Stimulated activated CD8-positive, alpha-beta memory T cell treated with anti-CD3 and anti-CD28 coated beads, Interleukin-4, amount 100 ng/mL, for 48 hours (primary cell): ENCODE measurements at places on chromosomes 1 and 21.
A peak's percentile ranks its signal among the peaks of the same experiment; 100 is the strongest.

- DNase-seq, result no peak
Observed at GRCh38 chr1:47805921-47806361, 191.2 kb downstream of the TRABD2B start.

- no peak for DNase-seq
Observed at GRCh38 chr1:12230549-12231275, 882 bp downstream of the VPS13D start.

DNA sequence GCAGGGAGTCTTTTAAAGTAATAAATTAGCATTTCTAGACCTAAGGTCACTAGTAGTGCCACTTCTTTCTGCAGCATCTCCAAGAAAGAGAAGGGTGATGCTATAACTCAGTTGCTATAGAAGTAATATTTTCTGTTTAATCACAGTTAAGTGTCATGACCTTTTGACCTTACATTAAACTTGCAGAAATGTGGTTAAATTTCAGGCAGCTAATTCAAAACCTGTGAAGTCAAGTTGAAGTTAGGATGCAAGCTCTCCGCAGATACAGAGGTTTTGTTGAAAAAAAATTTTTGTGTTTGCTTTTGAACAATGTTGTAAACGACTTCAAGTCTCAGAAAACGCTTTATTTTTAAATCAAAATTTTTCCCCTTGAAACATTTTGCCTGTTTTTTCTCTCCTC is 193.9 kb downstream of the NFIA start:
- no peak for DNase-seq

DNA sequence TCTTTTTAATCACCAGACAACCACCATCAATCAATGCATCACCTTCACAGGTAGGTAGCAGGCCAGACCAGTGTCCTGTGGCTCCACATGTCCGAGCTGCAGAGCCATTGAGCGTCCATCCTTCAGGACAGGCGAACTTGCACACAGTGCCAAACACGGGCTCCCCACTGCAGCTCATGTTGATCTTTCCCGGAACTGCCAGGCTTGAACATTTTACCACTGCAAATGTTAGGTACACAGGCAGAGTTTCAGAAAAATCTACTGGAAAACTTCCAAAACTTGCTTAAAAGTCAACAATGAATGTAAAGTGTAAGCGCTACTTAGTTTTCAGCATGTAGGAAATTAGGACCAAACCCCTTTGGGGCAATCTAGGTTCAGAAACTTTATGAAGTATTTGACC is 6.6 kb downstream of the SELE start:
- no peak for DNase-seq

DNA sequence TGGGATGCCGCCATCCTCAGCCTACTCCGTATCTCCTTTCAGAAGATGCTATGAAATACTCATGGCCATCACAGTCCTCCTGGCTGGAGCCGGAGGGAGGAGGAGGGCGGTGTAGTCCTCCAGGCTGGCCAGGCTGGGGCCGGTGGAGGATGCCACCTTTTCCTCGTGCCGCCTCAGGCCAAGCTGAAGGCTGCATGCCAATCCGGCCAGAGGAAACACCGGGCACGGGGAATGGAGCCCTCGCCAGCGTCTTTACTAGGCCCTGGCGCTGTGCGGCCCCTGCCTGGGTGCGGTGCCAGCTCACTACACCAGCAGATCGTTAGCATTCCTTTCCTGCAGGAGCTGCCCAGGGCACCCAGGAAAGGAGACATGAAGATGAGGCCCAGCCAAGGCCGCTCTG is 70.1 kb downstream of the CASZ1 start:
- DNase-seq, result no peak

GRCh38 chr1:218464871-218465270 is 119.7 kb downstream of the TGFB2 start:
- no peak for DNase-seq

GRCh38 chr1:94648225-94649007 is 106.9 kb upstream of the F3 start:
- no peak for DNase-seq

GRCh38 chr1:27136998-27137542 is 17.9 kb downstream of the SLC9A1 start:
- peak; percentile 85 for DNase-seq

- no peak for DNase-seq
Observed at GRCh38 chr1:18724801-18725200, 94.2 kb downstream of the PAX7 start.

DNA sequence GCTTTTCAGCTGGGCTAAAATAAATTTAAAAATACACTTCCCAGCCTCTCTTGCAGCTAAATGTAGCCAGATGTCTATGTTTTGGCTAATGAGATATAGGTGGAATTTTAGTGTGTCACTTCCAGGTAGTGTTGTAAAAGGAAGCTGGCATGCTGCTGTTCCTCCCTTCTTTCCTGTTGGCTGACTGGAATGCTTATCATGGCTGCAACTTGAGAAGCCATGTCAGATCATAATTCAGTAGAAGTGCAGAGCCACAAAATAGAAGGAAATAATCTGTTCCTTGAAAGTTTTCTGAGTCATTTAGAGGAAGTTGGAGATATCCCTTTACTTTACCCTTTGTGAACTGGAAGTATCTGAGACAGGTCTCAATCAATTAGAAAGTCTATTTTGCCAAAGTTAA is 10.9 kb upstream of the RBM15 start:
- no peak for DNase-seq

- DNase-seq, result no peak
Observed at GRCh38 chr1:2169200-2169836, 25.3 kb downstream of the FAAP20 start.

DNA sequence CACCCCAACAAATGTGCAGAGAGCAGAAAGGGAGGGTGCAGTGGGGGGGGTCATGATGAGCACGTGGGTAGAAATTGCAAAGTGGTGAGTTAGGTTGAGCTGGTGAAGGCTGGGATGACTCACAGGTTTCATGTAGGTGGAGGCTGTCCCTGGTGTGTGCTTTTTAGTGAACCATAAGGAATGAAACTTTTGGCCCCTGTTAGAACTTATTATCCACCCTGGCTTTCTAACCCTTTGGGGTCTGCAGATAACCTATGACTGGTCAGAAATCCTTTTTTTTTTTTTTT is 46.9 kb downstream of the DOP1B start:
- DNase-seq, result peak; percentile 62

DNA sequence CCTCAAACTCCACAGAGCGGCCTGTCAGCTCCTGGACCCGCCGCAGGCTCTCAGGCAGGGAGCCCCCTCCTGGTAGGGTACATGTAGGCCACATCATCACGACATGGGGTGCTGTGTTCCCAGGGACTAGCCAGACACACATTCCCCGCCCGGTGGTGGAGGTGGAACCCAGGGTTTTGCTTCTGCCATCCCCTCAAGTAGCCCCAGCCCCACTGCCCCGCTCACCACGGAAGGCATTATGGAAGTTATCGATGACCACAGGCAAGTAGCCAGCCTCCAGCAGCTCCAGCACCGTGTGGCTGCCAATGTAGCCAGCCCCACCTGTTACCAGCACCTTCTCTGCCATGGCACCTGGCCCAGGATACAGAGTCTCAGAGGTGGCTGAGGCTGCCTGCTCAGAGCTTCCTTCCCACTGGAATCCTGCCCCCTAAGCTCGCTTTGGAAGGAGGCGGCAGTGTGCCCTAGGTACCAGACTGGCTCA is 1.9 kb downstream of the GALE start:
- no peak for DNase-seq

- no peak for DNase-seq
Observed at GRCh38 chr1:42167611-42168390, 3.3 kb upstream of the GUCA2A start.

DNA sequence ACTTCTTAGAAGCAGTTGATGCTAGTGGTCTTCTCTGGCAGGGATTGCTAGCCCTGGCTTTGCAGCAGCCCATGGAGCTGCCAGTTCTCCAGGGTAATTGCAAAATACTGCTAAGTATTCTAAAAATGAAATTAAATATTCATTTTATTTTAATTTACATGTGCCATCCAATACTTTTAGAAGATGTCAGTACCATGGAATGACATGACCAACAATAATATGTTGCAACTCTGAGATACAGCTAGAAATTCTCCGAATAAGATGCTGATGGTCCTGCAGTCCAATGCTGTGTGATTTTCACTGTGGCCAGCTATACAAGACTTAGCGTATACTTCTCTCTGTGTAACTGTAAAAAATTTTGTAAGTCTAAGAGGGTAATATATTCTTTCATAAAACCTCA is 20.0 kb upstream of the WARS2 start:
- no peak for DNase-seq

GRCh38 chr1:151858030-151858746 is 4.7 kb upstream of the THEM5 start:
- no peak for DNase-seq

DNA sequence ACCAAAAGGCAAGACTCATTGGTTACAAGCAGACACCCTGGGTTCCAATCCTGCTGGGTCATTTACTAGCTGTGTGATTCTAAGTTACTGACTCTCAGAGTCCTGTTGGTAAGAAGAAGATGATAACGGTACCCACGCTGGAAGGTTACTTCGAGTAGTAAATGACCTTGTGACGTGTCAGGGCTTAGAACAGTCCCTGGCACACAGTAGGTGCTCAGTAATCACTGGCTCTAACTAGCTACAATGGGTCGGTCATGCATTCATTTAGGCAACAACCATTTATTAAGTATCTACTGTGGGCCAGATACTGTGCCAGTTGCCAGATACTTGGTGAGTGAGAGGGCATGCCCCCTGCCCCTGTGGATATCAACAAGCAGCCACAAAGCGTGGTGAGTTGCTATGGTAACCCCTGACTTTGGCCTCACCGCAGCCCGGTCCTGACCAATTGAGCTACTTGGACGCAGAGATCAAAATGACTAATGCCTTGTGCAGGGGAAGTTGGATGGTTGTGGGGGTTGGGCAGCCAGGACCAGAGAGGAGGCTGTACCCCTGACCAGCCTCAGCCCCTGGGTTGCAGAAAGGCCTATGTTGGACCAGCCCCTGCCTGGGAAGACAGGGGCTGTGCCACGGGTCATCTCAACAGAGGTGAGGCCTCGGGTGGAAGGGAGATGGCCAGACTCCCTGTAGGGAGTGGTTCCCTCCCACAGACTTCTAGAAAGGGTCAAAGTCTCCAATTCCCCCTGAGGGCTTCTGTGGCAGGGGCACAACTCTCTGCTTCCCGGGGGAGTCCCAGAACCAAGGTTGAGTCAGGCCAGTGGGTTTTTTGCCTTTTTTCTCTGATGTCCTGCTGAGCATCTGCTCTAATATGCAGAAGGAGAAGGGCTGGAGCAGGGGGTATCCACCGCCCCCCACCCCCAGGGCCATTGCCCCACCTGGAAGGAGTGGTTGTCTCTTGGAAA is 16.0 kb downstream of the DHRS3 start:
- DNase-seq, result no peak

DNA sequence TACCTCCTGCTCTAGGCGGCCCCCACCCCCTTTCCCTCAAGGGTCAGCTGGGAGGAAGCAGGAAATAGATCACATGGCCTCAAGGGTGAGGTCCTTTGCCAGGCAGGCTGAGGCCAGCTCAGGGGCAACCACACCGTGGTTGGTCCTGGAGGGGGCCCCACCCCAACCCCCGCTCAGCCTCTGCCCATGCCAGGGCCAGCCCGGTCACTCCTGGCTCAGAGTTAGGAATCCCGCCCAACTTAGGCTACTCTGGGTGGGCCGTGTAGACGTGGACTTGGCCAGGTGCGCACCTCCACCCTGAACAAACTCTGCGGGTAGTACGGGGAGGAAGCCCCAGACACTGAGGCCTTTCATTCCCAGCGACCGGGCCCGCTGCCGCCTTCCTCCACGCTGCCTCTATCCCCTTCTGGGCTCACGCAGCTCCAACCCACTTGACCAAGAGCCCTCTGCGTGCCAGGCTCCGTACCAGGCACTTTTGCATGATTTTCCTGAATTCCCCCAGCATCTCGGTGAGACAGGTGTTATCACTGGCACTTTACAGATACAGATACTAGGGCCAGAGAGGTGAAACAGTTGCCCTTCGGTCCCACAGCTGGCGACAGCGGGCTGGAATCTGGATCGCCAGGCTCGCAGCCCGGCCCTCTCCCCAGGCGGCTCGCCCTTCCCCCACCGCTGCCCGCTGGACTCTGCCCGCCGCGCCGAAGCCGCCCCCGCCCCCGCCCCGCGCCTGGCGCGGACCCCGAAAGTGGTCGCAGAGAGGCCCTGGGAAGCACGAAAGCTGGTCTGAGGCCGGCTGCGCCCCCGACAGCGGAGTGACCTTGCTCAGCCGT is 769 bp downstream of the GALE start:
- DNase-seq, result peak; percentile 64

- DNase-seq, result no peak
Observed at GRCh38 chr1:93223023-93223675, 42.6 kb downstream of the CCDC18 start.

DNA sequence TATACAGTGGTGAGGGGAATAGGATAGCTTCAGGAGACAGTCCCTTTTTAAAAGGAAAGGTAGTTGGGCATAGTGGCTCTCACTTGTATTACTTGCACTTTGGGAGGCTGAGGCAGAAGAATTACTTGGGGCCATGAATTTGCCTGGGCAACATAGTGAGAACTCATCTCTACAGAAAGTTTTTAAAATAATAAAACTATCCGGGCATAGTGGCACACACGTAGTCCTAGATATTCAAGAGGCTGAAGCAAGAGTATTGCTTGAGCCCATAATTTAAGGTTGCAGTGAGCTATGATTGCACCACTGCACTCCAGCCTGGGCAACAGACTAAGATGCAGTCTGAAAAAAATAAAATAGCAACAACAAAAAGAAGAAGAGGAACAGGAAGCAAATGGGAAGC is 27.2 kb downstream of the GORAB start:
- DNase-seq, result no peak

DNA sequence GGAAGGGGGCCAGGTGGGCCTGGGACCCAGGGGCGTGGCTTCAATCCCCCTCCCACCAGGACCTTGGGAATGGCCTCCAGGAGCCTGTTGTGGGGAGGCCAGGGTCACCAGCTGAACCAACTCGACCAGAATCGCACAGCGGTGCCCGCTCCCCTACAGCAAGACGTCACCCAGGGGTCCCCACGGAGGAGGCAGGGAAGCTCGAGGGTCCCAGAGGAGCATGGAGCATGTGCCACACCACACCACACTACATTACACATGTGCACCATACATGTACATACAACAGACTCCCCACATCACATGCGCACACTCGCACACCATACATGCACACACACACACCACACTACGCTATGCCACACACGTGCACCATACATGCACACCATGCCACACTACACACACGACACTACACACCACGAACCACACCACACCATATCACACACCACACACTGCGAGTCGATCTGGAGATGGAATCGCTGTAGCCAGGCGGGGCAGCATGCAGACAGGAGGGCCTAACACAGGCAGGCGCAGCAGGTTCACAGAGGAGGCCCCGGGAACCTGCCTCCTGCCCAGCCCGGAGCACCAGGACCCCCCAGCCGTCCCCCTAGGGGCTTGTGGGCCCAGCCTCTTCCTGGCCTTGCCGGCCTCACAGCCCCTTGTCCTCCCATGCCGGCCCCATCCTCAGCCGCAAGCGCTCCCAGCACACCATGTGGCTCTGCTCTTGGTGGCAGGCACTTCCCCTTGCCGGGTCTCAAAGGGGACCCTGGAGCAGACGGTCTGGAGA is 596 bp downstream of the ITGB2 start:
- DNase-seq, result peak; percentile 40

GRCh38 chr1:199279067-199279466 is 640.2 kb downstream of the PTPRC start:
- no peak for DNase-seq
